NCI-H2029 (cell line): ENCODE measurements at places on chromosomes 7 and 10.

- no peak for DNase-seq
Measured at GRCh38 chr7:77913977-77914607, 115.5 kb downstream of the PHTF2 start.

DNA sequence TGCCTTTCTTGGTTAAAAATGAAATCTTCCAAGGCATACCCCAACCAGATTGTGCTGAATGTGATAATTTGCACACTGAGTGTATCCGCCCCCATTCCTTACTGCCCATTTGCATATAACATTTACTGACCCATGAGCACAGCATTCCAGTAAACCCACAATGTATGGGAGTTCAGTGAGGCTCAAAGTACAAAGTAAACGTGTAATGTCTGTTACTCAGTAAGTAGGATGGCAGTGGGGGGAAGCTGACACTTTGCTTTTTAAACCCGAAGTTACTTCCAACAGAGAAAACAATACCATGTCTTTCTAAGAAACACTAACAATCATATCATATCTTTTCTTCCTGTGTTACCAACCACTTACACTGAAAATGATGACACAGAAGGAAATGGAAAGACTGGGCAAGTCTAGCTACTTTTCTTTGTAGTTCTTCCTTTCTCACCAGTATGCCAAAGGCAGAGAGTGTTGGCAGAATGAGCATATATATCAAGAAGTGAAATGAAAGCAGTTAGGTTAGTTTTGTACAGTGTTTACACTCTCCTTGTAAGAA, 27.1 kb upstream of the SOSTDC1 start:
- DNase-seq = no peak

GRCh38 chr7:50667789-50668226, 102.6 kb upstream of the DDC start:
- no peak for DNase-seq

GRCh38 chr10:75860009-75860408, 428.6 kb downstream of the LRMDA start:
- DNase-seq = no peak

DNA sequence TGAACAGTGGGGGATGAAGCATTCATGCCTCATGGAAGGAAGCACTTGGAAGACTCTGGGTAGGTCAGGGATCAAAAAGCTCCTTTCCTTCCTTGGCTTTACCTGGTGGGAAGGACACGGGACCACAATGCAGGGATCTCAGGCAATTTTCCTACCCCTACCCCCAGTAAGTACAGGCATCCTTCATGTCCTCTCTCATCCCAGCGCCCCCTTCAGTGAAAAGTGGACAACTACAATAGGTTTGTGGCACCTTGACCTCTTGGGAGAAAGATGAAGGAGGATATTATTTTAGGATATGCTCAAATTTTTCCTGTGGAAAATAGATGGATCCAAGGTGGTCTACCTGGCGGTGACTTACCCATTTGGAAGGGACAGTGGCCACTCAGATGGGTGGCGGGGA, 16.5 kb downstream of the AFAP1L2 start:
- no peak for DNase-seq

DNA sequence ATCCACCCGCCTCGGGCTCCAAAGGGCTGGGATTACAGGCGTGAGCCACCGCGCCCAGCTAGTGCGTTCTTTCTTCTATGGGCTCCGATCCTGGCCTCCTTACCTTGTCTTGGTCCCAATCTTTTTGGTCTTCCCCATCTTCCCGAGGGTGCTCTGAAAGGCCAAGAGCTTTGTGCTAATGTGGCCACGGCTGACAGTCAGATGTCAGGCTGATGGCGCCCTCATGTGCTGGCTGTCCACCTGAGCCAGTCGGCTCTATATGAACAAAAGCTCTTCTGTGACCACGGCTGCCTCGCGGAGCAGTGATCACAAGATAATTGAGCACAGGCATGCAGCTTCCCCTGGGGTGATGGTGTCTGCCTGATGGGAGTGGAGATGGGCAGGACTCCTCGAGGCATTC, 11.0 kb upstream of the AHCYL2 start:
- peak; percentile 1 for DNase-seq

- no peak for DNase-seq
Measured at GRCh38 chr10:102769375-102770107, 25.8 kb downstream of the WBP1L start.

DNA sequence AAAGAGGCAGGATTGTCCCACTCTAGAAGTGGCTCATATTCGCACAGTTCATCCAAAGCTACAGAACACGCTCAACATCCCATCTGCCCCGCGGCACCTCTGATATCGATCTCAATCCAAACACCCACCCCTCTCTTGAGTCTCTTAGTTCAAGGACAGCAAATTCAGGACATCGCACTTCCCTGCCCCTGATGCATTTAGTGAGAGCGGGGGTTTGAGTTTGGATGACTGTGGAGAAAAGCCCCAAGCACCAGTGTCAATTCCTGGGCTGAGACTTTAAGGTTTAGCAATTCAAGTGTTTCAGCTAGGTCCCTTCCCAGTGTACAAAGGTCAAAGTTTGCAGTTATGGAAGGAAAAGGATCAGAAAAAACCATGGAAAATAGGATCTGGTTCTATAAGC, 166.2 kb downstream of the LYZL1 start:
- no peak for DNase-seq

GRCh38 chr10:104045151-104046089, 40.3 kb downstream of the COL17A1 start:
- DNase-seq = no peak

- DNase-seq = peak; percentile 14
Measured at GRCh38 chr7:47191876-47192291, 390.0 kb downstream of the TNS3 start.

GRCh38 chr10:44635176-44635575, 250.3 kb upstream of the CXCL12 start:
- no peak for DNase-seq
